ENCODE measurements at places on chromosomes 11 and 22.

DNA sequence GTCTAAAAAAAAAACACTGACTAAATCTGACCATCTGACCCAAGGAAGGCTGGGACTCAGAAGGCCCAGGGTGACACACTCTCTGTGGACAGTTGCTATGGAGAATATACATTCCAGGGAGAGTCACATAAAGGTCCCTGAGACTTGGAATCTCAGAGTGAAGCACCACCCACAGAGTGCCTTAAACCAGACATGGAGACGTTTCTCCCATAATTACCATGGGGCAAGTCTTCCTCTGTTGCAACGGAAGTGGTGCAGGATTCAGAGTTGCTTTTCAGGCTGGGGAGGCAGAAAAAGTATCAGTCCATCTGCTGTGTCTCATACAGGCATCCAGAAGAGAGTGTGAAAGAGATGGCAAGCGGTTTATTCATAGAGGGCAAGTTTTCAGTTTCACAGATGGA is 58.7 kb upstream of the SLN start:
- no peak for DNase-seq

- DNase-seq, result no peak
Observed at GRCh38 chr22:49959782-49960158, 802 bp upstream of the PIM3 start.

DNA sequence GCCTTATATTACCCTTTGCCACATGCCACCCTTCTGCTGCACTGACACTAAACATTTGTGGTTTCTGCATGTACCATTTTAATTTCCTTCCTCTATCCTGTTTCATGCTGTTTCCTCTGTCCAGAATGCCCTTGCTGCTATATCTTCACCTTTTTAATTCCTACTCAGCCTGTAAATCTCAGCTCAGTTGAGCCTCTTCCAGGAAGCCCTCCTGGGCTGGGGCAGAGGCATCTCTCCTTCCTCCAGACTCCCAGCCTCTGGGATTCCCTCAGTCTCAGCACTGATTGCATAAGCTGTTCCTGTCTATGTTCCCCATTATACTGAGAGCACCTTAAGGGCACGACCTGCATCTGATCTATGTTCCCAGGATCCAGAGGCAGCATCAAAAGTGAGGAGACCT is 98.7 kb downstream of the RNF169 start:
- no peak for DNase-seq

DNA sequence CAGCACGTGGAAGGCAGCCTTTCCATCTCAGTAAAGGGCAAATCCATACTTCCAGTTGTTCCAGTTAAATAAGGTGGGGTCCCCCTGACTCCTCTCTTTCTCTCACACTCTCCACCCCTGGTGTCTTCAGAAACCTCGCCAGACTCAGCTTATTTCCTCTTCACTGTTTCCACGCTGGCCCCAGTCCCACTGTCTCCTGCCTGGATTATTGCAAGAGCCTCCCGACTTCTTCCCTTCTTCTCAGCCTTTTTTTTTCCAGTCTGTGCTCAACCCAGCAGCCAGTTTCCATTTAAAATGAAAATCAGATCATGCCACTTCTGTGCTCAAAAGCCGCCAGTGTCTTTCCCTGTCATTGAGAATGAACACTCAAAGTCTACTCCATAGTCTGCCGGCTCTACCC is 131.4 kb downstream of the PKNOX2 start:
- no peak for DNase-seq

GRCh38 chr11:26949846-26950245 is 44.1 kb upstream of the FIBIN start:
- no peak for DNase-seq

GRCh38 chr11:56013805-56014204 is 13.6 kb upstream of the OR5AS1 start:
- no peak for DNase-seq

DNA sequence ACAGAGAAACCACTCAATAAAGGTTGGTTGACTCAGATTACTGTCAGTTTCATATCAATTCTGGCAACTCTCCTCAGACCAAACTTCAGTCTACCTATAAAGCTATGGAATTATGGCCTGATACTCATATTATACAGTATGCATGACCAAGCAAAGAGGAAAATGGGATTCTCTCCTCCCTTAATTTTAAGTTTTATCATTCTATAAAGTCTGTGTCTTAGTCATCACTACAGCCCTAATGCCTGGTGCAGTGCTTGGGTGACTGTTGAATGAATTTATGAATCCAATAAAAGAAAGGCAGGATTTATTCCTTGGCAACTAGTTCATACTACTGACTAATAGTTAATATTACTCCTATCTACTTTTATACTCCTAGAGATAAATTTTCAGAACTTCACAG is 37.6 kb upstream of the GRAMD1B start:
- DNase-seq, result no peak

- no peak for DNase-seq
Observed at GRCh38 chr11:117281869-117282268, 9.3 kb upstream of the BACE1-AS start.

DNA sequence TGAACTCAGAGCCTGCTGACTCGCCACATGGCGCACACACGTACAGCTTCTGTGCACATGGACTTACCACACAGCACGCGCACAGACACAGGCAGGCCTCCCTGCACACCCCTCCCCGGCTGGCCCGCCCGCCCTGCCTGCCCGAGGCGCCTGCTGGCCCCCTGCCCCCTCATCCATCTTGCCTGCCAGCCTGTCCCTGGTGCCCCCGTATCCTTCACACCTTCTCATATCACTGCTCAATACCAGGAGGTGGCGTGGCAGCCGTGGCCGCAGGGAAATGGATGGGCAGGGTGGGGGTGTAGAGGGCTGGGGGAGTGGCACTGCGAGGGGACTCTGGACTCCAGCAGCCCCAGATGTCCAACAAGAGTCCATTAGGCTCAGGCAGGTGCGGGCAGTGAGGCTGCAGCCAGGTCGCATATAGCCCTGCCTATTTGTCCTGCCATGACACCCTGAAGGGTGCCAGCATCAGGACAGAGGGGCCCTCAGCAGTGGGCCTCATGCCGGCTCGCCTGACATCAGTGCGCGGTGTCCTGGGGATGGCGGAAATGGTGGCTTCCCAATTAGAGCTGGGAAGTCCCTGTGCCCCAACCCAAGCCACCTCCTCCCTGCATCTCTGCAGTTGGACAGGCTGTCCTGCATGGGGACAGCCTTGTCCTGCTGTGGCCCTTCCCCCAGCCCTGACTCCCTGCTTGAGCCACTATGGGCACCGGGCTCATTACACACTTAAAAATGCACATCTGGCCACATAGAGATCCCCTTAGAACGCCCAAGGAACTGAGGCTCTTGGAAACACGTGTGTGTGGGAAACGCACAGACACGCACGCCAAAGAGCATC is 2.0 kb upstream of the TBX10 start:
- DNase-seq, result no peak

GRCh38 chr11:72439455-72439854 is 5.1 kb upstream of the CLPB start:
- DNase-seq, result no peak

- DNase-seq, result no peak
Observed at GRCh38 chr11:36385121-36385970, 89.3 kb downstream of the PRR5L start.

DNA sequence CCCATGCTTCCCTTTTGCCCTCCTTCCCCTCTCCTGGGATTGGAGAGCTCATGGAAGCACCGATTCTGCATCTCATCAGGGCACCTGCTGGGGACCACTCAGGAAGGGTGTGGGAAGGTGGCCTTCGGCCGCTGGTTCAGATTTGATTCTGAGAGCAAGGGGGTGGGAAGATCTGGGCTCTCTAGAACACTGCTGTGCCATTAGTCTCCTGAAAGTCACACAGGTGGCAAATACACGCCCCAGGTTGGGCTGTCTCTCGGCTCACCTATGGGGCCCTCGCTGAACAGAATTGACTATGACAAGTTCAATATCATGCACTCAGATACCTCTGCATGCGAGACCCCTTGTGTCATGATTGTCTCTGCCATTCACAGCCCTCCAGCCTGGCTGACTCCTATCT is 12.8 kb upstream of the APOBEC3A start:
- DNase-seq, result no peak

- DNase-seq, result no peak
Observed at GRCh38 chr22:23158516-23159290, 13.4 kb downstream of the RAB36 start.

DNA sequence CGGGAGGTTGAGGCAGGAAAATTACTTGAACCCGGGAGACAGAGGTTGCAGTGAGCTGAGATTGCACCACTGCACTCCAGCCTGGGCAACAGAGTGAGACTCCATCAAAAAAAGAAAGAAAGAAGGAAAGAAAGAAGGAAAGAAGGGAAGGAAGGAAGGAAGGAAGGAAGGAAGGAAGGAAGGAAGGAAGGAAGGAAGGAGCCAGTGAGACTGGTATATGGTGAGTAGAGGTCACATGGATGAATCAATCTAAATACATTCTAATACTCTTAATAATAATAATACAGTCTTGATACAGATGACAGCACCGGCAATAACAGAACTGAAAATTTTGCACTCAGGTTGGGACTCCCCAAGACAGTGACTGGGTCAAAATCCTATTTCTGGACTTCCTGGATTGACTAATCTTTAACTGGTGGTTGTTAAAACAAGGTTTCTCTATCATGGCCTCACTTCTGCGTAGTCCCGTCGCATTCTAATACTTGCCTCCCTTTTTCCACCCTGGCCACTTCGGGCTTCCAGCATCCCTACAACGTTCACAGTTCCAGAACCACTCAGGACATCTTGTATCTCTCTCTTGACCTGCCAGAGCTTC is 53.5 kb upstream of the EIF3M start:
- no peak for DNase-seq

DNA sequence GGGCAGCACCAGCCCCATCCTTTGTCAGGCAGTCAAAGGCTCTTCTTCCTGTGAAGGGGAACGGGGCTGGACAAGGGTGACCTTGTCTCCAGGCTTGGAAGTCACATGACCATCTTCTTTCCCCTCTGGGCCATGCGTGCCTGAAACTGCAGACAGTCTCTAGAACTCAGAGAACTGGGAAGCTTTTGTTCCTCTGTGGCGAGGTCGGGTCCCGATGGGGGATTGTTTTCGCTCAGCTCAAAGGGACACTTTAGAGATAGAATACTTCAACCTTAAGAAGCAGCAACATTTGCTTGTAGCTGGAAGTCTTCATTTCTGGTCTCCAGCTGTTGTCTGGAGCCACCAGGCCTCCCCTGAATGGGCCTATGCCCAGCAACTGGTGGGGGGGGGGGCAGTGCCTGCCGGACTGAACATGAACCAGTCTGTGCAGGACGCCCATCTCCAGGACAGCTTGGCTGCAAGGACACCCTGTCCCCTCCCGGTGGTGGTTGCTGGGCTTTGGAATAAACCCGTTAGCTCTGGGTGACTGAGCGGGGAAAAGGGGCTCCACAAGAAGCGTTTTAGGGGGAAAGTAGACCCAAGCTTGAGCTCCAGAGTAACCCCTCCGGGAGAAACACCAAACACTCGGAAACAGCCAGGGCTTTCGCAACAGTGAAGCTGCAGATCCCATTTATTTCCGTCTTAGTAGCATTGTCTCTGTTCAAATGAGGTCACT is 55.7 kb upstream of the EMID1 start:
- DNase-seq, result no peak

DNA sequence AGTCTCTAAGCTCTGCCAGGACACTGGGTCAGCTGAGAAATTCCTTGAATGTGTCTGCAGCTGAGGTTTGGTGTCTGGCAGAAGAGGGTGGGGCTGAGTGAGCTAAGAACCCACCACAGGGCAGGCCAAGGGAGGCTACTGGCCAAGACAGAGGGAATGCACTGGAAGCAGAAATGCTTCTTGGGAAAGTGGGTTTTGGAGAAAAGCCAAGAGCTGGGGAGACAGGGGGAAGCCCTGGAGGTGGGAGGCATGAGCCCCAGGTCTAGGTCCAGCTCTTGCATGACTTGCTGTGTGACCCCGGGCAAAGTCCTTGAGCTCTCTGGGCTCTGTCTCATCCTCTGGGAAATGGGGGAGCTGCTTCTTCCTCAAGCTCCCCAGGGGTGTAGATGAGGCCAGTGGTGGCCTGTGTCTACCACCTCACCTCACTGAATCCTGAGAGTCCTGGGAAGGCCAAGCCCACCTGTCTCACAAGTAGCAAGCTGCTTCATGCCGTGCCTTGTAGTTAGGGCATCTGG is 2.3 kb downstream of the MMP11 start:
- DNase-seq, result no peak

GRCh38 chr11:69918938-69919650 is 99.9 kb upstream of the FGF3 start:
- peak; percentile 74 for DNase-seq

Measured in stimulated activated CD4-positive, alpha-beta T cell treated with anti-CD3 and anti-CD28 coated beads, Interleukin-1b, Interleukin-23, amount 100 ng/mL, for 4 hours (primary cell).